H9 (cell line): ENCODE measurements at places on chromosomes 2 and 18. TPM values are rescaled to one million over a fixed set of nuclear protein-coding genes. Genes with fewer than 3 reads are reported as not detected.

The BOLA3 gene
- total RNA-seq, result 45.0 and 51.9 TPM in 2 replicates

The TUBB8B gene
- total RNA-seq, result 0.72 and 1.0 TPM in 2 replicates

The RABL2A gene
- 11.4 and 12.7 TPM in 2 replicates for total RNA-seq

The BCL11A gene
- total RNA-seq, result 91.4 and 92.7 TPM in 2 replicates

The UGT1A9 gene
- total RNA-seq, result not detected in 2 replicates

The RTP5 gene
- not detected in 2 replicates for total RNA-seq

The B4GALT6 gene
- total RNA-seq, result 34.0 and 34.1 TPM in 2 replicates

The FAM124B gene
- 0.83 and 0.94 TPM in 2 replicates for total RNA-seq

The SUCLG1 gene
- 37.6 and 40.0 TPM in 2 replicates for total RNA-seq

The DTNB gene
- total RNA-seq, result 26.7 and 31.7 TPM in 2 replicates

The SULT6B1 gene
- not detected in 2 replicates for total RNA-seq

The CCDC148 gene
- 1.1 and 1.5 TPM in 2 replicates for total RNA-seq

The UPP2 gene
- total RNA-seq, result not detected in 2 replicates

The GPR39 gene
- 0.20 and 0.50 TPM in 2 replicates for total RNA-seq

The SF3B1 gene
- total RNA-seq, result 267 and 278 TPM in 2 replicates

The CRYGC gene
- not detected in 2 replicates for total RNA-seq

The SERPINB3 gene
- 1.7 TPM in 2 replicates for total RNA-seq

The IL18RAP gene
- not detected in 2 replicates for total RNA-seq

The GBX2 gene
- total RNA-seq, result 0.31 and 0.46 TPM in 2 replicates

The FAM168B gene
- 75.1 and 81.4 TPM in 2 replicates for total RNA-seq

The CABYR gene
- total RNA-seq, result 12.3 and 13.6 TPM in 2 replicates

The SCYGR4 gene
- not detected in 2 replicates for total RNA-seq

The NEB gene
- 0.75 and 0.98 TPM in 2 replicates for total RNA-seq

The TBR1 gene
- total RNA-seq, result 0.24 TPM in 1 of 2 replicates, not detected in the other

The RGPD4 gene
- 0.07 TPM in 2 replicates for total RNA-seq

The PCBP1 gene
- total RNA-seq, result 457 and 465 TPM in 2 replicates
